Suppressor macrophage treated with lipopolysaccharide for 1 hour (primary cell): ENCODE measurements at places on chromosomes 4 and X.
A peak's percentile ranks its signal among the peaks of the same experiment; 100 is the strongest.

GRCh38 chr4:89572224-89572858 is 264.6 kb downstream of the SNCA start:
- DNase-seq: no peak

DNA sequence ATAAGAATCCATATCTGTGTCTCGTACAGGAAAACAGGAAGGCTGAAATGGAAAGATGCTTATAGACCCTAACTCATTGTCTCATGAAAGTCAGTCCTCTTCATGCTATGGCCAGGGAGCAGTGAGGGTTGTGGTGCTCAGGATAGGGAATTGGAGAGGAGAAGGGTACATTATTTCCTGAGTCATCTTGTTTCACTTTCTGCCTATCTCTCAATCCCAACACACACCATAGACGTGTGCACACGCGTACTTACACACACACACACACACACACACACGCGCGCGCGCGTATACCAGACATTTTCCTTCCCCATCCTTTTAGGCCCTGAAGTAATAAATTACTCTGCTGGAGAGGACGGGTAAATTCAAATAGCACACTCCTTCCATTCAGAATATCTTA is 53.7 kb upstream of the PRRG3 start:
- no peak for DNase-seq

GRCh38 chr4:134215620-134216344 is 14.2 kb upstream of the PABPC4L start:
- DNase-seq: no peak

- no peak for DNase-seq
These were observed 3.4 kb downstream of the SMR3A start for GRCh38 chr4:70364002-70364401.

DNA sequence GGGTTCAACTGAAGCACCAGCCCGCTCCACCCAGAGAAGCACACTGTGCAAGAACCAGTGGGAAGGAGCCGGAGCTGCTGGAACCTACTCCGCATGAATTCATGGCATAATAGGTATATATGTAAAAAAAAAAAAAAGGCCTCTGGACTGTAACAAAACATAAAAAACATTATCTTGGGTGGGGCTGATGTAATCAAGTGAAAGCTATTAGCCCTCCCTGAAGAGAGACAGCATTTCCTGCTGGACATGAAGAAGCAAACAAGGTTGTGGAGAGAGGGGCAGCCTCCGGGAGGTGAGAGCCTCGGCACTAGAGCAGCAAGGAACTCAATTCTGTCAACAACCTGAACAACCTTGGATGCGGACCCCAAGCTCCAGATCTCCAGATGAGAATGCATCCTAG is 50.7 kb downstream of the PLAC1 start:
- DNase-seq: no peak

DNA sequence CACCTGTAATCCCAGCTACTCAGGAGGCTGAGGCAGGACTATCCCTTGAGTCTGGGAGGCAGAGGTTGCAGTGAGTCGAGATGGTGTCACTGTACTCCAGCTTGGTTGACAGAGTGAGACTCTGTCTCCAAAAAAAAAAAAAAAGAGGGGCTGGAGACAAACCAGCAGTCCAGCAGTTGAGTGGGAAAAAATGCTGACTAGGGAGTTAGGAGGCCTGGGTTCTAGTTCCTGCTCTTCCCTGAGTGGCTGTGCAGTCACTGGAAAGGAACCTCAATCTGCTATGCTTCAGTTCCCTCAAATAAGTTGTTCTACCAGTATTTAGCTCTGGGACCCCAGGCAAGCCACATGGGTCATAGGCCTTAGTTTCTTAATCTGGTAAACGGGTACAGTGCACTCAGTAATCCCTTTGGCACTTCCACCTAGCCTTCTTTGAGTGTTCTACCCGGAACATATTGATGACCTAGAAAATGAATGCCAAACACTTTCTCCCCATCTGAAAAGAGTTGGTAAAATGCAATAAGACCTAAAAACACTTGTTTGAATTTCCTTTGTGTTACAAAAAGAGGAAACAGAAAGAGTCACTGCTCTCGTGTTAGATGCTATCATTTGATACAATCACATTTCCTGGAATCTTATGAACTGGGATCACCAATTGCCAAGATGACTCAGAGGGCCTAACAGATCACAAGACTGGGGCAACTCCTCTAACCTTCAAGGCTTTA is 99.3 kb upstream of the EGFL6 start:
- peak; percentile 50 for DNase-seq

DNA sequence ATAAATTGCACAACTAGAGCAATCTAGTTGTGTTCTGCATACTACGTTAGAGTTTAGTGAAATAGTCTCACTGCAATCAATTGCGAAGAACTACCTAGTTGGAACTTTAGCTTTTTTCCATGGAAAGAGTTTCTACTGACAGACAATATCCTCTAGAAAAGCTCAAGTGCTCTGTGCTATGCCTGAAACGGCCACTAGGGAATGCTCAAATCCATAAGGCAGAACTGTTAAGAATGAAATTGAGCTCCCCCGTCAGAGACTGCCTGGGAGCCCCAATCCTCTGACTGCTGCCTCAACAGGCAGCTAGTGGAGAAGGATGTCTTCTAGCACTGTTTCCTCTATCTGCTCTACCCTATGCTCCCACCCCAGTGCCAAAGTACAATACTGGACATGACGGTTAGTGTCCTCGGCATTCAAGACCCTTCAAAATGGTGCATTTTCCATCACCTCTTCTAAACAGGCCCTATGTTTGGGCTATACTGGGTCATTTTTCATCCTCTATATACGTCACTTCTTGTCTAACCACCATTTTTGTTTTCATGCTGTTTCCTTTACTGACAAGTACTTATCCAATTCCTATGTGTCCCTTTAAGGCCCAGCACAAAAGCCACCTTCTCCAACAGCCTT is 35.3 kb downstream of the FRMD7 start:
- DNase-seq: peak; percentile 77

GRCh38 chr4:53614591-53614990 is 23.3 kb upstream of the LNX1 start:
- DNase-seq: no peak

DNA sequence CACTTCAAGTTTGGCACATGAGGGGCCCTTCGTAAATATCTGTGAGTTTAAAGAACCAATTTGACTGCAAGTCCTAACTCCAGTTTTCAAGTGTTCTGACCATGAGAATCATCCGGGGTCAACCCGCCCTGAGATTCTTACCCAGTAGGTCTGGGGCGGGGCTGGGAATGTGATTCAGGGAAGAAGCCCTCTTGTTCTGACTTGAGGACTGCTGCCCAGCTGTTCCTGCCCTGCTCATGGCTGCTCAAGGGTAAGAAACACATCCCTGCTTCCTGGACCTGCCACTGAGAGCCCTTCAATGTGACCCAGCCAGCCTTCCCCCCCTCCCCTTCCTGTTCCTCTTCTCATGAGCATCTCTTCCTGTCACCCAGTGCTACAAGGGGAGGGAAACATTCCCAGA is 92.7 kb upstream of the PGRMC2 start:
- no peak for DNase-seq

GRCh38 chrX:139930401-139930800 is 2.5 kb downstream of the ATP11C start:
- no peak for DNase-seq
